Keratinocyte (primary cell): ENCODE measurements at places on chromosomes 5 and 9. TPM values are rescaled to one million over a fixed set of nuclear protein-coding genes. Genes with fewer than 3 reads are reported as not detected.

DNA sequence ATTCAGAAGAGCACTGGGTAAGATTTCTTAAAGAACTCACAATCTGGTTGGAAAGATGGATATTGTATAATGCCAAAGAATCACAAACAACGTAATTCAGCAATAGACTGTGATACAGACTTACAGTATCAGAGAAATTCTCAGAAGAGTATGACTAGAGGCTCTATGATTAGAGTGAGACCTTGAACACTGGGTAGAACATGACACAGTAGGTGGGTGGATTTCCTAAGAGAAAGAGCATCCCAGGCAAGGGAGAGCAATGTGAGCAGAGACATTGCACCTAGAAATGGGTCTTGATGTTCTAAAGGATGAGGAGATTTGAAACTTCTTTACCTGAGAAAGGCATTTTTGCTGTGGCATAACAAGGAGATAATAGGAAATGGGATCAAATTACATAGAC, 27.3 kb upstream of the CAST start:
- no peak for DNase-seq

RASGRF2 gene
- 0.03 to 0.07 TPM (median 0.05 TPM) in 3 replicates for polyA plus RNA-seq

IL7R gene
- 2.8 to 5.9 TPM (median 4.7 TPM) in 3 replicates for polyA plus RNA-seq

CERCAM gene
- polyA plus RNA-seq: 15.9 to 39.7 TPM (median 25.9 TPM) in 3 replicates

PLPP7 gene
- not detected in 3 replicates for polyA plus RNA-seq

PTAR1 gene
- 10.4 to 15.5 TPM (median 11.5 TPM) in 3 replicates for polyA plus RNA-seq

DNA sequence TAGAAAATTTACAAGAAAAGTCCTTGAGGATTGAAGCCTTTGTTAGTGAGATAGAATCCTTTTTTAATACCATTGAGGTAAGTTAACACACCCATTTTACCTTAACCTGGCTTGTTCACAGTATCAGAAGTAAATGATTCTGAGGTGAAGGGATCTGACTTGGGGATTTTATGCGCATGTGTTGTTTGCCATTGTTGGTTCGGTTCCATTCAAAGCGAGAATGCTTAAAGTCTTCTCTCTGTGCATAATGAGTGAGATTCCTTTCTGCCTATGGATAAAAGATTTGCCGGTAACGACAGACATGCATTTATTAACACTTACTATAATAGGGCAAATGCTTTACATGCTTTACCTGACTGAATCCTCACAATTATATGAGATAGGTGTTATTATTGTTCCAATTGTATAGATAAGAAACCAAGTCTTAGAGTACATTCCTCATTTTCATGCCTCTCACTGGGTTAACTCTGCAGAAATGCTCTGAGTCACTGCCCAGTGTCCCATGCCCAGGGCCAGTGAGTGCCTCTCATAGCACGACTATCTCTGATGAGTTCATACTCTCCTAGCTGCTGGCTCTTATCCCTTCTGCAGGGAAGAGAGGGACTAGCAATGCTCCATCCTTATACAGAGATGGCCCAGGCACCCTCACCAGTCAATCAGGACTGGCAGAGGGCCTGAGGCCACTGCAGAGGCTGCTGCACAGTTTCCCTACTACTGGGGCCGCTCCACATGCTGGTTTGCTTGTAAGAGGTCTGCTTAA, 54.4 kb downstream of the CMYA5 start:
- no peak for DNase-seq

C8G gene
- polyA plus RNA-seq: 0.24 to 0.72 TPM (median 0.32 TPM) in 3 replicates

GRCh38 chr5:152400846-152401245, 4.2 kb downstream of the NMUR2 start:
- no peak for DNase-seq

DNA sequence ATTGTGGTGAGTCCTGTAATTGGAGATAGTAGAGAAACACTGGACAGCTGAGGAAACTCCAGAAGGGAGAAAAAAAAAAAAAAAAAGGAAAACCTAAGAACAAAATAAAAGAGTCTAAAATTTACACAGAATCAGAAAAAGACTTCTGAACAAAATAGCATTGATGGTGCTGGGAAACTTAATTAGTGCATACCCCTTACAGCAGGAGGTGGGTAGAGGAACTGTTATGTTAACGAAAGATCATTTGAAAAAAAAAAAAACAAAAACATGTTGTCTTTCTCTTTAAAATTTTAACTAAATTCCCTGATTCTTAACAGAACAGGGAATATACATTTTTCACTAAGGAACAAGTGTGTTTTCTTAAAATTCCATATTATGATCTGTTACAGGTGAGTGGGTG, 11.6 kb upstream of the MTX3 start:
- DNase-seq: no peak

NFIB gene
- polyA plus RNA-seq: 3.6 to 23.1 TPM (median 8.9 TPM) in 3 replicates

SLC1A1 gene
- polyA plus RNA-seq: 0.06 to 0.77 TPM (median 0.20 TPM) in 3 replicates

DNA sequence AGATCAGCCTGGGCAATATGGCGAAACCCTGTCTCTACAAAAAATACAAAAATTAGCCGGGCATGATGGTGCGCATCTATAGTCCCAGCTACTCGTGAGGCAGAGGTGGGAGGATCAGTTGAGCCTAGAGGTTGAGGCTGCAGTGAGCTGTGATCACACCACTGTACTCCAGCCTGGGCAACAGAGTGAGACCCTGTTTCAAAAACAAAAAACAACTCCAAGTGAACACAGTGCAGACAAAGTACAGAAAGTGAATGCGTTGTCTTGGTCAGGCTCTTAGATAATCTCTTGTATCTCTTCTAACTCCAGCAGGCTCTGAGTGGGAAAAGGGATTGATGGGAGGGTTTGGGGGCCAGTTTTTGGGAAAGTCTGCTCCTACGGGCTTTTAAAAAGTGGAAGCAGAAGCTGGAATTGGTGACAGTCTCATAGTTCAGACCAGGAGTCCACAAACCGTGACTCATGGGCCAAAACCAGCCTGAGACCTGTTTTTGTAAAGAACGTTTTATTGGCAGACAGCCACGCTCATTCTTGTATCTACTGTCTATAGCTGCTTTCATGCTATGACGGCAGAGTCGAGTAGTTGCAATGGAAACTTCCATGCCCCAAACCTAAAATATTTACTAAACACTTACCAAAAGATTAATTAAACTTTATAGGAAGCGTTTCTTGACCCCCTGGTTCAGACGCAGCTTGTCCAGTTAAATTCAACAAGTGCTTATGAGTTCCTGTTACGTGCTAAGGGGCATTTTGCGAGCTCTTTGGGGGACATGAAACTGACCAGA, 32.9 kb downstream of the NDST1 start:
- no peak for DNase-seq

DNA sequence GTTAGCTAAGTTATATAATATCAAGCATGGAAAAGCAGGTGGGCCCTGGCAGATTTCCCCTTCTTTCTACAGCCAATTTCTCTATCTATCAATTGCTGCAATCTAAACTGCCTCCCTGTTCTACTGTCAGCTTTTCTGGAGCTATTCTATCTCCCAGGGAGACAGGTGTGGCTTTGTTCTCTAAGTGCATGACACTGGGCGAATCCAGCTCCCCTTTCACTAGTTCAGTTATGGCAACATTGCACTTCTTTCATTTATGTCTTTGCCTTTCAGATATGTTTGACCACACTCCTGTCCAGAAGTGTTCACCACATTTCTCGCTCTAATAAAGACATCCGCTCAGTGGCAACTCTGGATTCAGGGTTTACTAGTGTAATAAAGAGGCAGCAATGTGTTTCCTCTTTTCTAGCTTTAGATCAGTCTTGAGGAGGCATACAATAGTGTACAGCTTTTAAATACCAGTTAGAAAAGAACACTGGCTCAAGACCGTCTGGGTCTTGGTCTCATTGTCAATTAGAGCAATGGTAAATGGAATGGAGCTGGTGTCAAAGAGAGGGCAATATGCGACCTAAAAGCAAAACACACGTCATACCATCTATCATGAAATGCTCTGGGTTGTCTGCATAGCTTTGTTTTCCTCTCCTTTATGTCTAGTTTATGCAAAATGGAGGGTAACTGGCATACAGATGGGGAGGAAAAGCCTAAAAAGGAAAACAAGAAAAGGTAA, 197.0 kb downstream of the SLF1 start:
- DNase-seq: no peak

DNA sequence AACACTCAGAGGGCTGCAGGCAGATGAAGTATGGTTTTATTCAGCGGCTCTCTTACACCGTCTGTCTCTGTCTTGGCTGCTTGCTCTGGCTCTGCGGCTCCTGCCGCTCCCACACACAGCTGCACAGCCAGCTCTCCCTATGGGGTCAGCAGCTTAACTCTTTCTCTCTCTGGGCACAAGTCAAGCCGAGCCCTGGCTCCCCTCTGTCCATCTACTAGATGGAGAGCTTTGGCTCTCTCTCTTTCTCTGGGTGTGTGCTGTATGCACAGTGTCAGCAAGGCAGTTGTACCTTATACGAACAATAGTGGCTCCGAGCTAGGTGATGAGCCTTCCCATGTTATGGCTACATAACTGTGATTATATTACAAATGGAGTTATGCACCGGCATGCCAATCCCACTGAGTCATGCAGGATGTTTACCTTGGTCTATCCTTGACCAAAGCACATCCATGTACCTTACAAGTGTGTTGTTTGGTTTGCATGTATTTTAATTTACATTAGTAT, 19.3 kb upstream of the PPP2CA start:
- no peak for DNase-seq

DNA sequence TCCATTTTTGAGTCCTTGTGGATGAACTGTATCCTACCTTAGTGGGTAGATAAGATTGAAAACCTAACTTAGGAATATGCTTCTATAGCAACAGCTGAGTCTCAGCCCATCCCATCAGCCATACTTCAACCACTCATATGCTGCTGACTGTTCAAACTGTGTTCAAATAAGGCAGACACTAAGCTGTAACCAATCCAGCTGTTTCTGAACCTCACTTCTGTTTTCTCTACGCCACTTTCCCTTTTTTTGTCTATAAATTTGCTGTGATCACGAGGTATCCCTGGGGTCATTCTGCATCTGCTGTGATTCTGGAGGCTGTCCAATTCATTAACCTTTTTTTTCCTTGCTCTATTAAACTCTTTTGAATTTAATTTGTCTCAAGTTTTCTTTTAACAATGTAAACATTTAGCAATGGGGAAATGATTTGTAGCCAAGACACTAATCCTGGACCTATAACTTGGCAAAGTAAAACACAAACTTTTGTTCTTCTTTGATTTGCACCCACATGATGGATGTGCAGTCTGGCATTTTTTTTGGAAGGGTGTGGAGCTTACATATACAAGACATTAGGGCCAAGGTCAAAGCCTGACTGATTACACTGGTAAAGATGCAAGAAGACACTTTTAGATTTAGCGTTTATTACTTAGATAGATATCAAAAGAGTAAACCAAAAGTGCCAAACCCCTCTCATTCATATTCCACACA, 14.9 kb upstream of the SCGB3A2 start:
- DNase-seq: no peak

- no peak for DNase-seq
These were observed 1.6 kb downstream of the LMX1B start for GRCh38 chr9:126615245-126615790.

DNA sequence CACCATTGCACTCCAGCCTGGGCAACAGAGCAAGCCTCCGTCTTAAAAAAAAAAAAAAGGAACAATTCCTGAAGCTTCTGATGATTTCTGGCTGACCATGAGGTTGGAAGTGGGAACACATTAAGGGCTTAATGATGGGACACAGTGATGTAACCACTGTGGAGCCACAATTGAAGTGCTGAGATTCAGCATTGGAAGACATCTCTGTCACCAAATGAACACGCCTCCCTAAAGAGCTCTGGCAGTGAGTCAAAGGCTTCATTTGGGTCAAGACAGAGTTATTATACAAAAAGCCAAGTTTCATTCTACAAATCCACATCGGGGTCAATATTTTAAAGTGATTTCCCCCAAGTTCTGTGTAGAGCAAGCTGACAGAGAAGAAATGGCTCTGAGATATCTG, 4.5 kb upstream of the S1PR3 start:
- no peak for DNase-seq

CCNB1 gene
- polyA plus RNA-seq: 38.8 to 126 TPM (median 98.0 TPM) in 3 replicates

GRCh38 chr5:126969548-126969947, 60.8 kb downstream of the MARCHF3 start:
- no peak for DNase-seq

GRCh38 chr5:124963236-124963919, 216.9 kb upstream of the ZNF608 start:
- no peak for DNase-seq

PALM2AKAP2 gene
- polyA plus RNA-seq: 2.3 to 8.1 TPM (median 3.6 TPM) in 3 replicates

GRCh38 chr5:123262216-123262823, 160.9 kb downstream of the CEP120 start:
- no peak for DNase-seq

GRCh38 chr5:83927140-83927733, 206.6 kb upstream of the HAPLN1 start:
- DNase-seq: no peak

- DNase-seq: no peak
These were observed 31.0 kb downstream of the HMHB1 start for GRCh38 chr5:143842920-143843319.

GRCh38 chr5:112253478-112254250, 165.4 kb downstream of the EPB41L4A start:
- DNase-seq: no peak

DNA sequence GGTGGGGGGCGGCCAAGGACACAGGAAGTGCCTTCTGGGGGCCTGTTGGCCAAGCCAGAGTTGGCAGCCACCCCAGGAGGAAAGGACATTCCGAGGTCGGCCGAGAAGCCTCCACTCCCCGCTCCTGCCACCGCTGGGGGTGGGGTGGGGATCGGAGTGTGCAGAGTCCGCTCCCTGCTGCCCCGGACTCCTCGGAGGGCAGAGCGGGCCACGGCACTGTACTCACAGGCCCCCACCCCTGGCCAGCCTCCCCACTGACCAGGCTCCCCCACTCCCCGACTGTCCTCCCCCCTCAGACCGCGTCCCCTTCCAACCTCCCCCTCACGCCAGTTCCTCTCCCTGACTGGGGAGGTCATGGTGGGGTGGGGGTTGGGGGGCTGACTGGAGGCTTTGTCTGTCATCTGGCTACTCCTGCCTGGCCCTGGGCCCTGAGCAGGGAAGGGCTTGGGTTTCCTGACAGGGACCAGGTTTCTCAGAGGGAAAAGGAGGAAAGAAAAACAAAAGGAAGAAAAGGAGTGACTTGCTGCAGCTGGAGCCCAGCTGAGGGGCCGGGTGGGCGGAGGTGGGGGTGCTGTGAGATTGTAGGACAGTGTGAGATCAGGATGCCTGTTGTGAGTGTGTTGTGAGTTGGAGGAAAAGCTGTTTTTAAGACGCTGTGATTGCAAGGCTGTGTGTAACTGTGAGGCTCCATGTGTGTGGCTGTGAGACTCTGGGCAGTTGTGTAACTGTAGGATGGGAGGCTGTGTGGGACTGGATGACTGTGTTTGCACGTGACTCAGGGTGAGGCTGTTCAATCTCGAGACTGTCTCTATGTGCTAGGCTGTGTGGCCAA, 29.7 kb downstream of the CNTFR start:
- DNase-seq: no peak

DNA sequence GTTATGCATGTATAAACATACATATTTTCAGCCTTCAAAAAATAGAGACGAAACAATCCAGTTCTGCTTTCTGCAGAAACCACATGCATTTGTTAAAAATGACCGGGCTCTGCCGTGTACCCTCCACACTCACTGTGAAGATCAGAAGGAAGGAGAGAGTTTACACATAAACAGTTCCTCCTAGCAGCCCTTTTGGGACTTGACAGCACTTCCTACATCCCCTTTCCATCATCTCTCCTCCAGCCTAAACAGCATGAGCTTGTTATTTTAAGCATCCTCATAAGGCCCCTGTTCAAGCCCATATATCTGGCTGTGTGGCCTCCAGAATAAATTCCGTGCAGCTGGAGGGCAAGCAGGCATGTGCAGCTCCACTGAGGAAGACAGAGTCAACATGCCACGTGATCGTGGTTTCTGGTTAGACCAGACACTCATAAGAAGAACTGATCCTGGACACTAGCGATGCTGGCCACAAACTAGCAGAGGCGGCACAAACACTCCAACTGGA, 42.2 kb downstream of the NIPAL4 start:
- no peak for DNase-seq

GRCh38 chr5:96252596-96252995, 180.5 kb downstream of the PCSK1 start:
- no peak for DNase-seq

BHMT2 gene
- polyA plus RNA-seq: not detected in 3 replicates
